A549 treated with ZK216348 at 1 μM for 4 hours (cell line): ENCODE measurements at places on chromosomes 3 and 15. TPM values are rescaled to one million over a fixed set of nuclear protein-coding genes. Genes with fewer than 3 reads are reported as not detected.

Gene C2CD4A
- 0.09 to 0.18 TPM (median 0.15 TPM) in 4 of 5 replicates, not detected in the other for total RNA-seq

Gene CD200R1
- total RNA-seq, result 0.06 to 0.07 TPM in 2 of 5 replicates, not detected in the others

Gene HYAL1
- total RNA-seq, result 0.24 to 0.80 TPM (median 0.46 TPM) in 5 replicates

Gene FAM81A
- 10.6 to 14.8 TPM (median 12.0 TPM) in 5 replicates for total RNA-seq

Gene DET1
- total RNA-seq, result 4.7 to 6.3 TPM (median 5.2 TPM) in 5 replicates

Gene GOLGA8S
- 0.12 to 0.25 TPM (median 0.18 TPM) in 5 replicates for total RNA-seq

Gene CFAP92
- total RNA-seq, result 0.11 TPM in 1 of 5 replicates, not detected in the others

Gene PEX5L
- total RNA-seq, result not detected in 5 replicates

Gene TRPC1
- total RNA-seq, result 3.5 to 9.2 TPM (median 8.3 TPM) in 5 replicates

Gene RFX7
- total RNA-seq, result 9.0 to 16.8 TPM (median 12.3 TPM) in 5 replicates

Gene PAQR5
- total RNA-seq, result 65.5 to 118 TPM (median 110 TPM) in 5 replicates

Gene SMCO1
- not detected in 5 replicates for total RNA-seq

Gene B3GNT5
- total RNA-seq, result 14.0 to 30.1 TPM (median 24.7 TPM) in 5 replicates

Gene TRMT10C
- total RNA-seq, result 18.7 to 44.6 TPM (median 33.3 TPM) in 5 replicates

Gene SSUH2
- total RNA-seq, result 0.65 to 1.1 TPM (median 0.93 TPM) in 5 replicates

Gene GOLGA8Q
- total RNA-seq, result 0.14 TPM in 1 of 5 replicates, not detected in the others

Gene FANCD2OS
- not detected in 5 replicates for total RNA-seq

Gene NBEAL2
- 45.6 to 87.5 TPM (median 63.1 TPM) in 5 replicates for total RNA-seq

Gene MKRN3
- 0.78 to 2.9 TPM (median 2.4 TPM) in 5 replicates for total RNA-seq

Gene ADAMTS9
- 0.71 to 0.90 TPM (median 0.82 TPM) in 5 replicates for total RNA-seq

Gene MAP6D1
- total RNA-seq, result 4.0 to 7.8 TPM (median 6.9 TPM) in 5 replicates

Gene CCDC80
- 43.7 to 84.1 TPM (median 57.4 TPM) in 5 replicates for total RNA-seq

Gene CCDC32
- total RNA-seq, result 14.5 to 27.4 TPM (median 16.9 TPM) in 5 replicates

Gene GCSAM
- total RNA-seq, result not detected in 5 replicates

Gene RPP25
- total RNA-seq, result 20.2 to 29.5 TPM (median 28.6 TPM) in 5 replicates

Gene NUP210
- total RNA-seq, result 23.3 to 44.2 TPM (median 41.7 TPM) in 5 replicates

Gene MUC20
- total RNA-seq, result 0.38 to 1.1 TPM (median 0.65 TPM) in 5 replicates

Gene ADAMTSL3
- 0.11 to 1.1 TPM (median 0.33 TPM) in 5 replicates for total RNA-seq

Gene CCDC191
- total RNA-seq, result 1.4 to 3.7 TPM (median 1.9 TPM) in 5 replicates

Gene TMEM40
- 0.12 to 0.81 TPM (median 0.40 TPM) in 4 of 5 replicates, not detected in the other for total RNA-seq

Gene ADGRG7
- not detected in 5 replicates for total RNA-seq

Gene FBXO45
- total RNA-seq, result 3.6 to 8.1 TPM (median 7.1 TPM) in 5 replicates

Gene CRYGS
- total RNA-seq, result 0.27 to 0.81 TPM (median 0.43 TPM) in 5 replicates

Gene PPP2R3A
- 2.0 to 3.6 TPM (median 2.0 TPM) in 5 replicates for total RNA-seq

Gene ROBO2
- not detected in 5 replicates for total RNA-seq

Gene ETFA
- 238 to 274 TPM (median 246 TPM) in 5 replicates for total RNA-seq
